ENCODE measurements at places on chromosomes 4 and X. TPM values are rescaled to one million over a fixed set of nuclear protein-coding genes. Genes with fewer than 3 reads are reported as not detected.

Gene ARX
- not detected for total RNA-seq

Gene TMEM255A
- total RNA-seq, result not detected

Gene TMEM271
- total RNA-seq, result not detected

Gene MAGEA9B
- total RNA-seq, result not detected

DNA sequence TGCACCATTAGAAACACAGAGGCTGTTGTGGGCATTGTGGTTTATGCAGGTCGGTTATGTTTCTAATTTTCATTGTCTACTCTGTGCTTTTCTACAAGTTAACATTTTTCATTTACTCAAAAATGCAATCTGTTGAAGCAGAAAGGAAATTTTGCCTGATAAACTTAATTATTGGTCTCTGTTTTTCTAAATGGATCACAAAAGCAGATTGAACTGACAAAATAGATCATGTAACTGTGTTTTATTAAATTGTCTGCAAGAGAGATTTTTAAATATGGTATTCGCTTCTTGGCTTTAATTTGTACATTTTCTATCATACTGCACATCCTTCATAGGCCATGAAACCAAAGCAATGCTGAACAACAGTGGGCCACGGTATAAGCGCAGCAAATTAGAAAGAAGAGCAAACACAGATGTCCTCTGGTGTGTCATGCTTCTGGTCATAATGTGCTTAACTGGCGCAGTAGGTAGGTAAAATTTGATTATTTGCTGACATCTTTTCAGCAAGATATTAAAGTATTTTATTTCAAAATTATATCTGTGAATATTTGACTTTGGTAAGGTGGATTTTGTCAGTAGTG lies 50.6 kb downstream of the ATP10D start:
- H3K27me3 ChIP-seq, result no peaks in the 10 kb centered on the region
- H3K36me3 ChIP-seq, result peaks cover 11% of the 10 kb centered on the region
- no peak overlapping the region for H3K27ac ChIP-seq

GRCh38 chr4:118981839-118982381 lies 93.3 kb downstream of the SYNPO2 start:
- H3K36me3 ChIP-seq, result no peaks in the 10 kb centered on the region
- H3K4me1 ChIP-seq, result no peaks in the 10 kb centered on the region
- peak; percentile 20 for DNase-seq
- peaks cover 4% of the 10 kb centered on the region for H3K27me3 ChIP-seq

GRCh38 chr4:101345271-101345595 lies 2.1 kb downstream of the PPP3CA start:
- peaks cover 38% of the 10 kb centered on the region for H3K27me3 ChIP-seq
- DNase-seq, result peak; percentile 2
- peaks cover 12% of the 10 kb centered on the region for H3K36me3 ChIP-seq
- H3K4me1 ChIP-seq, result peaks cover 36% of the 10 kb centered on the region
- H3K4me3 ChIP-seq, result peak overlapping the region; percentile 91

GRCh38 chr4:143390764-143391163 lies 54.1 kb downstream of the GAB1 start:
- H3K27me3 ChIP-seq, result peaks cover 9% of the 10 kb centered on the region
- no peak overlapping the region for H3K27ac ChIP-seq
- no peaks in the 10 kb centered on the region for H3K4me1 ChIP-seq
- DNase-seq, result no peak

- H3K4me1 ChIP-seq, result no peaks in the 10 kb centered on the region
- H3K27me3 ChIP-seq, result no peaks in the 10 kb centered on the region
- no peak overlapping the region for H3K27ac ChIP-seq
Observed at GRCh38 chr4:177118596-177118995, 191.1 kb upstream of the NEIL3 start.

DNA sequence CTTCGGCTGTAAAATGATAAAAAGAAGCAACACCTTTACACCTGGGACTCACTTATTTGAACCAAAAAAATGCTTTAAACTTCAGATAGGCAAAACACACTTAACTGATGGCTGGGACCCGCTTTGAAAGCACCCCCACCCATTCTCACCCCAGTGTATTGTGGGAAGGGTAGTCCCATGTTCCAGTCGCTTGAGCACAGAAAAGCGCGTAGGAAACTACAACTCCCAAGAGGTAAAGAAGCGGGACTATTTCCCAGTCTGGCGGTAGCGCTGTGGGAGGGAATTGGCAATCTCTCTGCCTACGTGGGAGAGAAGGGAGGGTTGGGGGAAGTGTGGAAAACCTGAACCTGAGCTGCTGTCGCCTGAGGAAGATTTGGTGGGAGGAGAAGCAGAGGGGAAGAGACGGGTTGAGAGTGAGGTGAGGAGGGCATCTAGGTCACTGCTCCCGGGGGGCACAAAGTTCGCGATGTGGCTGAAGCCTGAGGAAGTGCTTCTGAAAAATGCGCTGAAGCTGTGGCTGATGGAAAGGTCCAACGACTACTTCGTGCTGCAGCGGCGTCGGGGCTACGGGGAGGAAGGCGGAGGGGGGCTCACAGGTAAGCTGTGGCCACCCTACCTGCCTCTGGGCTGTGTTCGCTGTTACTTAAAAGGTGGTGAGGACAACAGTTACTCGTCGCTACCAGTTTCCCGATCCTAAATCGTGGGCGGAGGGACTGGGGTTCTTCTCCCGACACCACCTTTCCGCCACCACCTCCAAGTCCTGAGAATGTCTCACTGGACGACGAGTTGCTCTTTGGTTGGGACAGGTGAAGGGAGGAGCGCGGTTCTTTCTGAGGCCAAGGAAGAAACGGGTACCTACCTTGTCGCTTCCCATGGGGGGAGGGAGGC lies at the start of gene TBC1D8B:
Gene TBC1D8B, plus strand, starts transcription at position 286 of the 888 bp plus-strand sequence. Its CDS starts 181 bp downstream, at position 467.
- DNase-seq, result peak; percentile 0
- peak within 1 kb of the TSS; percentile 88 for H3K4me3 ChIP-seq
- peaks cover 13% of the 10 kb centered on the region for H3K4me1 ChIP-seq

- H3K27ac ChIP-seq, result no peak overlapping the region
- DNase-seq, result no peak
- H3K36me3 ChIP-seq, result no peaks in the 10 kb centered on the region
- no peak overlapping the region for H3K4me3 ChIP-seq
Observed at GRCh38 chrX:39165185-39165584, 363.9 kb downstream of the MID1IP1 start.

DNA sequence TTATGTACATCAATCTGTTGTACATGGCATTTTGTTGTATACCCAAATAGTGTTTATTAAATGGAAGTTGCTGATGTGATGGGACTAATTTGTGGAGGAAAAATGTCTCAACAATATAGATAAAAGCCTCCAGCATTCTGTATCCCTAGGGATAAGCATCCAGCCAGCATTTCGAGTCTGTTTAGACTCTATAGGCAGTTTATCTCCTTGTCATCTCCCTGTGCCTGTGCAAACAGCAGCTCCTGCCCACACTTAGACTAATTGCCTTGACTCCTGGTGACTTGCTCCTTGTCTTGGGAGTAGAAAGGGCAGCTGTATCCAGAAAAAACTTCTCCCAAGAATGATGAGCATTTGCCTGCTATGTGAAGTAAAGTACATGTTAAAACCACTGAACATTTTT lies 83.8 kb downstream of the DOCK11 start:
- no peaks in the 10 kb centered on the region for H3K4me1 ChIP-seq
- no peak overlapping the region for H3K27ac ChIP-seq
- no peak overlapping the region for H3K4me3 ChIP-seq
- no peaks in the 10 kb centered on the region for H3K27me3 ChIP-seq
- peaks cover 14% of the 10 kb centered on the region for H3K36me3 ChIP-seq

DNA sequence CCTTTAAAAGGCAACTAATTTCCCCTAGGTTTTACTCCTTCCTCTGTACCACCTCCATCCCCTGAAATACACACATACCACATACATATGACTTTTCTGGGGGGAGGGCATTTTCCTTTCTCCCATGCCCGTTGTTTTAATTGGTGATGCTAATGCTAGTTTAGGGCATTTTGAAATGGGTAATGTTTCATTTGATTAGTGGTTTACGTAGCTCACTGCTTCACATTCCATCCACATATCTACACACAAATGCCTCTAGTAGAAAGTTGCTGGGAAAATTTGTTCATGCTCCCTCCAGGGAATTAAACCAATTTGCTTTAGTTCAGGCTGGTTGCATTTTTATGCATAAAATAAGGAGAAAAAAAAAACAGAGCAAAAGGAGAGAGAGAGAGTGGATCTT lies 231.2 kb downstream of the FRAS1 start:
- H3K27ac ChIP-seq, result no peak overlapping the region
- H3K27me3 ChIP-seq, result peaks cover 5% of the 10 kb centered on the region
- H3K36me3 ChIP-seq, result no peaks in the 10 kb centered on the region
- no peak for DNase-seq

DNA sequence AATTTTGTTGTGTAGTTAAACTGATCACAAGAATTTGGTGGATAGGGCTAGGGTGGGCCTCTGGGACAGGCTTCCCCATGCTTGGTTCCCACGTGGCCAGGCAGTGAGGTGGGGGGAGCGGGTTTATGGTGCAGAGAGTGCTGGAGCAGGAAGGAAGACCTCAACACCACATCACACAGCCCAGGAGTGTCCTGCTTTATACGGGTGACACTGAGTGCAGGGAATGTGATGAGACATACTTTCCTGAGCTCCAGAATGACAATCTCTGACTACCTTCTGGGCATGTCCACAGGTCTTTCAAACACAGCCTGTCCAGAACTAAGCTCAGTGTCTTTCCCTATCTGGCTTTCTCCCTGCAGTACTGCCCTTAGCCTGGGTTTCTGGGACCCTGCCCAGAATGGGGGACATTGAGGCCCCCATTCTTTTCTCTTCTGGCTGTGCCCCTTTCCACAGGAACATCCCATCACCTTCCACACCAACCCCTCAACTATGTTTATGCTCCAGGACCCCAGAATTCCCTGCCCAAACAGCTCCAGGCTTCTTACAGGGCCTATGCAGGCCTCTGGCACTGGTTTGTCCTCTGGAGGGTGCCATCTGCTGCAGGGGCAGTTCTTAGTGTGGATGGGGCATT lies 36.5 kb upstream of the RASL11B start:
- no peaks in the 10 kb centered on the region for H3K36me3 ChIP-seq
- no peak for DNase-seq
- no peaks in the 10 kb centered on the region for H3K27me3 ChIP-seq
- H3K4me1 ChIP-seq, result peaks cover 16% of the 10 kb centered on the region

GRCh38 chrX:97597954-97598353 lies 714.2 kb downstream of the RPA4 start:
- no peaks in the 10 kb centered on the region for H3K27me3 ChIP-seq
- peaks cover 16% of the 10 kb centered on the region for H3K4me1 ChIP-seq
- H3K36me3 ChIP-seq, result peaks cover 2% of the 10 kb centered on the region
- peak overlapping the region; percentile 39 for H3K4me3 ChIP-seq
- H3K27ac ChIP-seq, result peak overlapping the region; percentile 80

- no peak overlapping the region for H3K27ac ChIP-seq
- DNase-seq, result no peak
- H3K27me3 ChIP-seq, result no peaks in the 10 kb centered on the region
- H3K4me1 ChIP-seq, result no peaks in the 10 kb centered on the region
- no peaks in the 10 kb centered on the region for H3K36me3 ChIP-seq
Observed at GRCh38 chr4:22014222-22014741, 65.7 kb upstream of the KCNIP4 start.

DNA sequence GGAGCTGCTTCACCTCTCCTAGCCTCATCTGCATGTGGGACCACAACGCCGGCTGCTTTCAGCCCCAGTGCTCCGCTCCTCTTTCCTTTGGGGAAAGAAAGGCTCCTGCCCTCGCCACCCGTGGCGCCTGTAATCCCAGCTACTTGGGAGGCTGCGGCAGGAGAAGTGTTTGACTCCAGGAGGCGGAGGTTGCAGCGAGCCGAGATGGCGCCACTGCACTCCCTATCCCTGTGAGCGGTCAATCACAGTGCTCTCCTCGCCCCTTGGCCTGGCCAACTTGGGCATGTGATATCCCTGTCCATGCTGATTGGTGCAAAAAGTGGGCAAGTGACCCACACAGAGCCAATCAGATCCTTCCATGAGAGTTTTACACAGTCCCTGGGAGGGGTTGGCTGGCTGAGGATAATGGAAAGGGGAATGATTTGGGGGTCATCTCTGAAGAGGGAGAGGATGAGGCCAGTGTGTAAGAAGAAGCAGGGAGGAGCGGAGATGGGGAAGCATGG lies 56.2 kb downstream of the WFS1 start:
- peaks cover 13% of the 10 kb centered on the region for H3K27me3 ChIP-seq
- H3K4me1 ChIP-seq, result peaks cover 24% of the 10 kb centered on the region
- DNase-seq, result no peak
- H3K27ac ChIP-seq, result no peak overlapping the region

DNA sequence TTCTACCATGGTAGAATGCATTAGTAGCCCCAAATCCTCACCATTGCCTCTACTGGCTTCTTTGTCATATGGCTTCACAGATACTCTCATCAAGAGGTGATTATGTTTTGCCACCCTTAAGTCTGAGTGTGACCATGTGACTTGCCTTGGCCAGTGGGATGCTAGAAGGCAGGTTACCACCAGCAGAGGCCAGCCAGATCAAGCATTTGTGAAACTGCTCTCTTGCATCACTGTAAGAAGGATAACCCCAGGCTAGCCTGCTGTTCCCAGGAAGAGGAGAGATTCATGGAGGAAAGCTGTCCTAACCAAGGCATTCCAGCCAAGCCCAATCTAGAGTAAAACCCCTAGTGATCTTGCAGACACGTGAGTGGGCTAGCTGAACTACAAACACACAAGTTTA lies 46.8 kb downstream of the USP46 start:
- peaks cover 9% of the 10 kb centered on the region for H3K36me3 ChIP-seq
- no peak overlapping the region for H3K27ac ChIP-seq
- no peaks in the 10 kb centered on the region for H3K27me3 ChIP-seq
- no peak for DNase-seq

DNA sequence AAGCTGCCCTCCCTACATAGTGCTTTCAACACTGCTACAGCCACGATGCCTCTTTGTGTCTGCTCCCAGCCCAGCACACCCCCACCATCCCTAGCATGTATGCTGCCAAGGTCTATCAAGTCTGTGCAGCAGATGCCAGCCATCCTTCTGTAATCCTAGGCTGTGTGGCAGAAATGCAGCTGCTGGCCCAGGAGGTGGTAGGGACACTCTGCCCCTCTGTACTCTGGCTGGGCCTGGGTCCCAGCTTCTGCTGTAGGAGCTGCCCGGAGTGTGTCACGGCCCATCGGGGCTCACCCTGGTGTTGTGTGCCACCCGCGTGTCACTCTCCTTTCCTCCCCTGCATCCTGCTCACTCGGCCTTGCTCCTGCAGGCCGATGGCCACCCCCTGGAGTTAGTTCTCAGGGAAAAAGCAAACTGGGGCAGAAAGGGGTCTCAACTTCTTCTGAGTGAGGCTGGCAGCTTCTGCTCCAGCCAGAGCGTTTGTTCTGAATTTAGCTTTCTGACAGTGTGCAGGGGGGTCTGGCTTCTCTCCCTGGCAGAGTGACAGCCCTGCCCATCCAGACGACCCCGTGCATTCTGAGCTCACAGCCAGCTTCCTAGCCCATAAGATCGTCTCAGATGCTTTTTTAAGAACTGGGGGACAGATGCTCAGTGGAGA lies 22.7 kb downstream of the PSAPL1 start:
- no peaks in the 10 kb centered on the region for H3K4me1 ChIP-seq
- no peak overlapping the region for H3K27ac ChIP-seq
- no peaks in the 10 kb centered on the region for H3K36me3 ChIP-seq

- no peak overlapping the region for H3K27ac ChIP-seq
- no peaks in the 10 kb centered on the region for H3K27me3 ChIP-seq
- no peak overlapping the region for H3K4me3 ChIP-seq
- no peaks in the 10 kb centered on the region for H3K4me1 ChIP-seq
- no peaks in the 10 kb centered on the region for H3K36me3 ChIP-seq
- DNase-seq, result no peak
Observed at GRCh38 chr4:68864438-68865187, 48.8 kb downstream of the UGT2B10 start.
